Progenitor cell of endocrine pancreas (in vitro differentiated cells): ENCODE measurements at places on chromosomes 6 and 20. TPM values are rescaled to one million over a fixed set of nuclear protein-coding genes. Genes with fewer than 3 reads are reported as not detected.

FLRT3 gene
- 60.4 and 62.4 TPM in 2 replicates for total RNA-seq

DNA sequence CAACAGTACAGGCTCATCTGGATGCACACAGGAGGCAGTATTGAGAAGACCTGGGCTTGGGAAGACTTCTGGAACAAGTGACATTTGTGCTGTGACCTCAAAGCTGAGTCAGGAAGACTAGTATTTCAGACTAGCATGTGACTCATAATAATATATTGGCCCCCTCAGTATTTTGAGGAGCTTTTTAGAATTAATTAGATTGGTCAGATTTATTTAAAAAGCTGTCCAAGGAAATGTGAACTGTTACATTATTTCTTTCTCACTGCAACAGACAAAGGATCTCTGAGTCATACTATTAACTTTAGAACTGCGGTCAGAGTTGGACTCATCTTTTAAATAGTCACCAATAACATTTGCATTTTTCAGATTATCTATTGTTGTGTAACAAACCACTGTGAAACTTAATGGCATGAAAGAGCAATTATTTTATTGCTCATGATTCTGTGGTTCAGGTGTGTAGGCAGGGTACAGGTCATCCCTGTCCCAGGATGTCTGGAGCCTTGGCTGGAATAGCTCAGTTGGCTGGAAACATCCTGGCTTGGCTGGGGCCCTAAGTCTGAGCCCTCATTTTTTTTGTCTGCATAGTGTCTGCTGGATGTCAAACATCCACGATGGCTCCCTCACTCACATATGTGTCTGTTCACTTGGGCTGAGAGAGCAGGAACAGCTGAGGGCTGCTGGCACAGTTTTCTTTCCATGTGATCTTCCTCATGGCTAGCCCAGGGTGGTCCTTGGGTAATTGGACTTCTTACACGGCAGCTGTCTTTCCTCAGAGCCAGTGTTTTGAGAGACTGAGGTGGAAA, 46.9 kb downstream of the MAP3K4 start:
- H3K4me3 ChIP-seq, result no peak overlapping the region
- DNase-seq, result no peak
- H3K36me3 ChIP-seq, result peaks cover 12% of the 10 kb centered on the region
- peaks cover 13% of the 10 kb centered on the region for H3K4me1 ChIP-seq
- H3K27me3 ChIP-seq, result no peaks in the 10 kb centered on the region

DNA sequence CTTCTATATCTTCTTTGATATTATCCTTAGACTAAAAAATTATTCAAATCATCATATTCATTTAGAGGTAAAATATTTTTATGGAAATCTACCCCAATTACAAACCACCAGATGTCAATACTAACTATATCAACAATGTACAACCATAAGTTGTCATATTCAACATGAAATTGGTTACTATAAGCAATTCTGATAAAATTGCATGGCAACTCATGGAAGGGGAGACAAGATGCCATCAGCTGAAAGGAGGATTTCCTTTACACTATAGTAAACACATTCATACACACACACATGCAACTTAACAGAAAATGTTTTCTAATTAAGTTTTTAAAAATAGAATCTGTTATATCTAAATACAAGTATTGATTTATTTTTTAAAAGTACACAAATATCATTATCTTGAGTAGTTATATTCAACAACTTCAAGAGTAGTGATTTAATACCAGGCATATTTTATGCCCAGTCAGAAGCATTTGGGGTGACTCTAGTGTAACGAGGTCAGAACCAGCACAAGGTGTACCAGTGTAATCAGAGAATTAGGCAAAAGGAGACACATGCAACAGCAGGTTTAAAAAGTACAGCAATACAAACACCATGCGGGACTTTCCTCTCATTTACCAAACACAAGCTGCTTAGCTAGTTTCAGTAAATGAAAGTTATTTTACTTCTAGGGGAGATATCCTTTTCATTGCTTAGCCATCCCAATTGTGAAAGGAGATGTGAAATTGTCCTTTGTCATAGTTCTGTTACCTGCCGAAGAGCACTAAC, 1.0 kb downstream of the FILIP1 start:
- H3K4me3 ChIP-seq, result no peak overlapping the region
- H3K27ac ChIP-seq, result no peak overlapping the region
- H3K27me3 ChIP-seq, result peaks cover 6% of the 10 kb centered on the region
- no peak for DNase-seq

RNF182 gene
- 1.9 and 2.5 TPM in 2 replicates for total RNA-seq

DNA sequence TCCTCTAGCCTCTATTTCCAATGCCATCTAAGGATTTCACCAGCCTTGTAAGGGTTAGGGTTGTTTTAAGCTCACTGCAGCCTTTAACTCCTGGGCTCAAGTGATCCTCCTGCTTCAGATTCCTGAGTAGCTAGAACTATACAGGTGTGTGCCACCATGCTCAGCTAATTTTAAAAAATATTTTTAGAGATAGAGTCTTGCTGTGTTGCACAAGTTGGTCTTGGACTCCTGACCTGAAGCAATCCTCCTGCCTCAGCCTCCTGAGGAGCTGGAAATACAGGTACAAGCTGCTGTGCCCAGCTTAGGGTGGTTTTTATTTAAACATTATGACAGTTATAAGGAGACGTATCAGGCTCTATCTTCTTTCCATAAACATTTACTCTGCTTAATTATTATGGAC, 26.5 kb downstream of the ANKRD6 start:
- no peak for DNase-seq
- H3K27ac ChIP-seq, result no peak overlapping the region
- H3K4me3 ChIP-seq, result no peak overlapping the region
- H3K27me3 ChIP-seq, result no peaks in the 10 kb centered on the region
- peaks cover under 1% of the 10 kb centered on the region for H3K4me1 ChIP-seq
- H3K36me3 ChIP-seq, result no peaks in the 10 kb centered on the region

DNA sequence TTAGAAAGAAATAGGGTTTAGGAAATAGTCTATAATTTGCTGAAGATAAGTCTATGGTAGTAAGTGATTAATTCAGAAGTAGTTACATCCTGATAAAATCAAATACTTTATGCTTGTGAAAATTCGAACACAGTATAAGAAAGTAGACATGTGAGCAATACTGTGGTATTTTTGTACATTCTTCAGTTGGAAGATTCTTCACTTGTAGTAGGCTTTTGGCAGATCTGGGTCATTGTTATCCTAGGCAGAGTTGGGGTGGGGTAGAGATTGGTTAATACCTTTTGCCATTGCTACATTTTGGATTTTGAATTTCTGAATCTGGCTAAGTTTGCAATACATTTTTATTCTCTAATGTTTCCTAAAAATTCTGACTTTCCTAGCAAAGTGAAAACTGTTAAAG, 197.5 kb downstream of the BCKDHB start:
- no peaks in the 10 kb centered on the region for H3K27me3 ChIP-seq
- no peak overlapping the region for H3K27ac ChIP-seq
- H3K4me3 ChIP-seq, result no peak overlapping the region
- peaks cover 11% of the 10 kb centered on the region for H3K36me3 ChIP-seq

GRCh38 chr6:46338131-46338530, 153.1 kb downstream of the RCAN2 start:
- H3K4me1 ChIP-seq, result peaks cover 2% of the 10 kb centered on the region
- no peaks in the 10 kb centered on the region for H3K27me3 ChIP-seq
- no peak overlapping the region for H3K27ac ChIP-seq
- no peak for DNase-seq
- H3K4me3 ChIP-seq, result no peak overlapping the region
- no peaks in the 10 kb centered on the region for H3K36me3 ChIP-seq

DNA sequence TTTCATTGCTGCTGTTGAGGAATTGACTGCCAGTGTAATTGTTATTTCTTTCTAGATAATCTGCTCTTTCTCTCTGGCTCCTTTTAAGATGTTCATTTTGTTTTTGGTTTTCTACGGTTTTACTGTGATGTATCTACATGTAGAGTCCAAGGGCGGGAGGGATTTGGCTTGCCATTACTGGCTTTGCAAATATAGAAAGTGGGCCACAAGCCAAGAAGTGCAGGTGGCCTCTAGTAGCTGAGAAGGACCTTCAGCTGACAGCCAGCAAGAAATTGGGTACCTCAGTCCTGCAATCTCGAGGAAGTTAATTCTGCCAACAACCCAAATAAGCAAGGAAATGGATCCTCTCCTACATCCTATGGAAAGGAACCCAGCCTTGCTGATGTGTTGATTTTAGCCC, 42.8 kb upstream of the GLP1R start:
- H3K36me3 ChIP-seq, result peaks cover 2% of the 10 kb centered on the region
- peaks cover 11% of the 10 kb centered on the region for H3K27me3 ChIP-seq
- no peak for DNase-seq
- no peak overlapping the region for H3K4me3 ChIP-seq
- peaks cover 30% of the 10 kb centered on the region for H3K4me1 ChIP-seq

- H3K4me3 ChIP-seq, result no peak overlapping the region
- H3K4me1 ChIP-seq, result no peaks in the 10 kb centered on the region
- no peak for DNase-seq
- H3K27me3 ChIP-seq, result no peaks in the 10 kb centered on the region
- H3K27ac ChIP-seq, result no peak overlapping the region
- H3K36me3 ChIP-seq, result peaks cover 3% of the 10 kb centered on the region
Observed at GRCh38 chr6:145850671-145851070, 36.1 kb upstream of the FBXO30 start.
